GM12878 (cell line): ENCODE measurements at places on chromosomes 1 and 21. TPM values are rescaled to one million over a fixed set of nuclear protein-coding genes. Genes with fewer than 3 reads are reported as not detected.

DNA sequence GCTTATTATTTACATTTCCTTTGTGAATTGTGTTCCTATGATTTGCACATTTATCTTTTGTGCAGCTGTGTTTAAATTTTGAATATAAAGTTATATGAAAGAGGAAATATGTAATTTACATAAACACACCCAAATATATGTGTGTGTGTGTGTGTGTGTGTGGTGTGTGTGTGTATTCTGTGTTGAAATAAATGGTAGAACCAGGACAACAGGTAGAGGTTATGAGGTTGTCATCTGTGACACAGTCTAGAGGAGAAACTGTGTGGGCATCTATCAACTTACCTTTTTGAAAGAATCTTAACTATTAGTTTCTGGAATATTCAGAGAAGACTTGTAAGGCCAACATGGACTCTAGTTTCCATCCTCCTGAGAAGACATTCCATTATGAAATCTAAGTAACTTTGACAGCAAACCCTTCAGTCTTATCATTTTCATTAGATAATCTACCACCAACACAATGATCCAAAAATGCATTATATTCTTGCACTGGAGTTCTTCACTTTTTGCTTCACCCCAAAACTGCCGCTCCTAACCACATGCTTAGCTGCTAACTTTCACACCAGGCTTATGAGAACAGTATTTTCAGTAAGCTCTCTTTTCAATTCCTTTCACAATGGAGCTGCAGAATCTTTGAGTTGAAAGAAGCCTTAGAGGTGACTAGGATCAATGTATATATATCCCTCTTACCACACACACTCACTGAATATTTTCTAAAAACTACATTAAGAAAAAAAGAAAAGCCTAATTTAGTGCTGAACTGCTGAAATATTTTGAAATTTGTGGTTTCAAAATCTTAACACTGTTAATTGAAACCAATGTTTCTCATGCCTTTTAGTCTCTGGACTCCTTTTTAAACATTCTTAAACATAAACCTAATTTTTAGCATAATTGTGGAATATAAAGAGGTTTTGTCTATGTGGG lies 21.8 kb downstream of the PTPRC start:
- DNase-seq, result no peak

DNA sequence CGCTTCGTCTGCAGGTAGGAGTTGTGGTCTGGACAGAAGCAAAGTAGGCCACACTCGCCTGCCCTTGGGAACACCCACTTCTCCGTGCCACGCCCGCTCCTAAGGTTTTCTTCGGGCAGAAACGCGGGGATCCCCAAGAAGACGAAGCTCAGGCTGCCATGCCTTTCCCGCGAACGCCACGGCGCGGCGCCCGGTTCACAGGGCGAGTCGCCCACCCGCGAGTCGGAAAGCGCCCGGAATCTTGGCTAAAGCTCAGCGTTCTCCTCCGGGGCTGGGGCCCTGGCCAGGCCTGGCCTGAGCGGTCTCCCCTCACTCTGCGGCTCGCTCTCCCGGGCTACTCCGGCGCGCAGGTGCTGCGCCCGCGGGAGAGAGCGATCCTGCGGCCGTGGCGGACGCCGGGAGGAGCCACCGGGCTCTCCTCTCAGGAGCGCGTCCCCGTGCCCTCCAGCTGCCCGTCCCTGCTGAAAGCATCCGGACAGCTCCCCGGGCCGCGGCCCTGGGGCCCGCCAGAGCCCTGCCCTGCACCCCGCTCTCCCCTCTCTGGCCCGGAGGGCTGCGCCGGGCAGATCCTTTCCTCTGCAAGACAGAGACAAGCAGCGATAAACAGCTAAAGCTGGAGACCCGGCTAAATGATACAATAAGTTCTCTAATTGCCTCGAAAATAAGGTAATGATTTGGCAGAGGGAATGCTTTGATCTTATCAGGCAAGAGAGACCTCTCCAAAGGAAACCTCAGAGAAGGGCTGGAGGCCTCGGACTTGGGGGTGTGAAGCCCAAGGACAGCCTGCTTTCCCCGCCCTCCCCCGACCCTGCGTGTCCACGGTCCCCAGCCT lies 6.7 kb upstream of the WNT2B start:
- DNase-seq, result no peak

DNA sequence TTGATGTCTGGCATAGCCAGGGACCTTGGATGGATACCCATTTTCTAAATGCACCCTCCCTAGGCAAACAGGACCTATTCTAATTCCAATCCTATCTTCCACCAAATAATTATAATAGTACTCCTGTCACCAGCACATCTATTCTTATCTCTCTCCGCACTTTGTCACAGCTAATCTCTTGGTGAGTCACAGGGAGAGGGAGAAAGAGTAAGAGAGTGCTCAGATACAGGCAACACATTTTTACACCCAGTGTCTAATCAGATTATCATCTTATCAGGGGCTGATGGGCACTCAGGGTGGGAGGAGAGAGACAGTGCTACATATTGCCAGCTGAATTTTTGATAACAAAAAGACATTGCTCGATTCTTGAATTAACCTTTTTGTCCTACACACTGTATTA lies 275.0 kb upstream of the BEND5 start:
- no peak for DNase-seq

GRCh38 chr21:32976791-32977190 lies 48.9 kb upstream of the OLIG2 start:
- DNase-seq, result no peak

GRCh38 chr1:41243079-41243385 lies 926 bp upstream of the SCMH1 start:
- DNase-seq, result no peak

DNA sequence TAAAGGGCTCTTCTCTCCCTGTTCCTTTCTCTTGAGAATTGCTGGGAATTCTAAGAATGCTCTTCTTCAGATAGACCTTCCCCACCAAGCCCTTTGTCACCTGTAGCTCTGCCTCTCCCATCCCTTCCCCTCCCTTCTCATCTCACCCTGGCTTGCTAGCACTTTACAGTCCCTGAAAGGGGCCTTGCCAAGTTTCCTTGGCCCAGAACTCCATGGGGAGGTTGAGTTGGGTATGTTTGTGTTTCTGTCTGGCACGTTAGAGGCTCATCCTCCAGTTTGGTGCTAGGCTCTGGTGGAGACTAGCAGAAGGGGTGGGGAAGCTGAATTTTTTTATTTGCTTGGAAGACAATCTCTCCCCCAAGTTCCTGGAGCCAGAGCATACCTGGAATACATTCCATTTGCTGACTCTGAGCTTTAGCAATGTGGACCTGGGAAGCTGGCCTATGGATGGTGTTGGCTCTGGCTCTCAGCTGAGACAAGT lies 4.9 kb downstream of the CGN start:
- no peak for DNase-seq

GRCh38 chr1:203136409-203137042 lies 9.0 kb downstream of the ADORA1 start:
- DNase-seq, result no peak

DNA sequence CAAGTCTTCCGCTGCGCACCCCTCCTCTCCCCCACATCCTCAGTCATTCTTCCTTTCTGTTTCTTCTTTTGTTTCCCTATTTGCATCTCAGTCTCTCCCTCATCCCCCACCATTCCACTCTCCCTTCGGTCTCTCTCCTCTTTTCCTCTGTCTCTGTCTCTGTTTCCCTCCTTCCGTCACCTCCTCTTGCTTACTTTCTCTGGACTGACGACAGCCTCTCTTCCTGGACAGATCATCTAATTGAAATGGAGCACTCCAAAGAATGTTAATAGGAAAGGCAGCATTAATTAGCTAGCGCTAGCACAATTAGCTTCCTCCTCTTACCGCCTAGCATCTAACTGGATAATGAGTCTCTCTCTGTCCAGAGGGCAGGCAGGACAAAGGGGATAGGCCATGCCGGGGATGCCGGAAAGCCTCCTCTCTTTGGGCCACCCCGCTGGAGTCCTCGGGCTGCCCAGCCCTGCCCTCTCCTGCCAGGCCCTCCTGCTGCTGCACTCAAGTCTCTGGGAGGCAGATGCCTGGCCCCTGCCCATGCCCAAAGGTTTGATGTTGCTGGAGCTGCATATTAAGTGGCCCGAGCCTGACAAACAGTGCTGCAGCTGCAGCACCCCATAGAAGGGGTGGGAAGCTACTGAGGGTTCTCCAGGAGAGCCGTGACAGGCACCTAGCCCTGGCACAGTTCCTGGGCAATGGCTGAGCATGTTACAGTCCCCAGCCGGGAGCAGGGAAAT lies 20.8 kb downstream of the DISP3 start:
- DNase-seq, result no peak

- no peak for DNase-seq
Observed at GRCh38 chr1:3896396-3897000, 3.6 kb downstream of the C1orf174 start.

DNA sequence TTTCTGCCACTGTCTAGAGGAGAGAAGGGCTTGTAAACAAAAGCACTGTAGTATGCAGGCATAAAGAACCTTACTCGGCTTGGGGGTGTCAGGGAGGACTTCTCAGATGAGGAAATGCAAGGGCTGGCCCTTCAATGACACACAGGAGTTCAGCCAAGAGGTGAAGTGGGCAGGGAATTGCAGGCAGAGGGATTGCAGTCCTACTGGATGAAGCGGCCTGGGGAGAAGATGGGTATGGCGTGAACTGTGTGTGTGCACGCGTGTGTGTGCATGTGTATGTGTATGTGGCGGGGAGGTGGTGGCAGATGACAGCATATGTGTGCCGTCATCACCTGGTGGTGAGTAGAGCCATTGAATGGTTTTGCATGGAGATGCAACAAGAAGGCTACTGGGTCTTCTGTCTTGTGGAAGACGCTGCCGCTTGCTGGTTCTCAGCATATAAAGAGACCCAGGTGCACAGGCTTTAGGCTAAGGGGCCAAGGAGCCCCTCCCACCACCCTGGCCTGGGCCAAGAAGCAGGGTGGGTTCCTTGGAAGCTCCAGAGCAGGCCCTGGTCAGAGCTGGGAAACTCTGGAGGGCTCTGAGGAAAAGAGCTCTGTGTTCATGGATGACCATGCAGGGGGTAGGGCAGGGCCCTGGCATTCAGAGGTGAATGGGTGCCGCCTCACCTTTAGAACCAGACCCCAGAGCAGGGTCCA lies 4.1 kb upstream of the EPS8L3 start:
- no peak for DNase-seq

DNA sequence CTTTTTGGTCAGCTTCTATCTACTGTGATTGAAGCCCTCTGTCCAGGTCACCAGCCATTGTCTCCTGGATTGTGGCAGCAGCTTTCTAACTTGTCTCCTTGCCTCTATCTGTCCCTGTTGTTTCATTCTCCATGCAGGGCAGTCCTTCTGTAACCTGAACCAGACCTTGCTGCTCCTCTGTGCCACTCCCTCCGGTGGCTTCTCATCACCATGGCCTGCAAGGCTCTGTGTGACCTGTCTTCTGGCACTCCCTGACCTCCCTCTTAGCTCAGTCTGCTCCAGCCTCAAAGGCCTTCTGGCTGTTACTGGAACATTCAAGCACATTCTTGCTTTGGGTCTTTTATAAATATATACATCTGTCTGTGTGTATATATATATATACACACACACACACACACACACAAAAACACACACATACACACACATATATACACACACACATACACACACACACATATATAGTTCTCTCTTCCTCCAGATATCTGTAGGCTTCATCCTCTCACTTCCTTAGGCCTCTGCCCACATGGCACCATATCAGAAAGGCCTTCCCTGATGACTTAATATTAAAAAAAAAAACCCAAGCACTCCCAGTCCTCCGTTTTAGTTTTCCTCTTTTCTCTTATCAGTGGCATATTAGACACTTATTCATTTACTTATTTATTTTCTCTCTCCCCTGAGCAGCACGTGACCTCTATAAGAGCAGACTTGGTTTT lies 21.2 kb upstream of the JUN start:
- no peak for DNase-seq

DNA sequence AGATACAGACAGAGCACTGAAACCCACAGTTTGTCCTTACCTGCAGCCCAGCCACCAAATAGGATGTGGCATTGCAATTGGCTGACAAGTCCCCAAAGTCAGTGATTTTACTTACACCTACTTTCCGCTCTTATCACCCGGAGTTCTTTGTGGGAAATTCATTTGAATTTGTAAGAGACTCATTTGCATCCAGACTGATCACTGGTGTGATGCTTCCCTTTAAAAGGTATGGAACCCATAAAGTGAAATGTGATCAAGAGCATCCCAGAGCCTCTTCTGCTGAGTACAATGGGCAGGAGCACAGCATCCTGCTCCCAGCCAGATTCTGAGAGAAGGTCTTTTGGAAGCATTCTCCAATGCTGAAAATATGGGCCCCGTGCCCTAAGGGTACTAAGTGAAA lies 161.4 kb downstream of the DAB1 start:
- DNase-seq, result no peak

DNA sequence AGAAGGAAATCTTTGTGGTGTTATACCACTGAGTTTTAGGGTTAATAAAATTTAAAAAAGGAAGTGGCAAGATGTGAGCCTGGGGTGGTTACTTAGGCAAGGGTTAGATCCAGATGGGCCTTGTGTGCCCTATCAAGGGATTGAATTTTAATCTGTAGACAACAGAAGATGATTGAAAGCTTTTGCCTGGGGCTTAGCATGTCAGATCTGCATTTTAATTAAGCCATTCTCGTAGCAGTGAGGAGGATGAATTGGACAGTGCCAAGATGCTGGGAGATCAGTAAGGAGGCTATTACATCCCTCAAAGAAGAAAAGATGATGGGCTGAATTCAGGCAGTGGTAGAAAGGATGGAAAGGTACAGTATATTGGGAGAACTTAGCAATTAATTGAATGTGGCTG lies 42.3 kb downstream of the HMGB4 start:
- DNase-seq, result no peak

- DNase-seq, result no peak
Observed at GRCh38 chr1:33949570-33949969, 85.7 kb downstream of the HMGB4 start.

GRCh38 chr1:6093071-6093470 lies 47.4 kb downstream of the KCNAB2 start:
- DNase-seq, result no peak

DNA sequence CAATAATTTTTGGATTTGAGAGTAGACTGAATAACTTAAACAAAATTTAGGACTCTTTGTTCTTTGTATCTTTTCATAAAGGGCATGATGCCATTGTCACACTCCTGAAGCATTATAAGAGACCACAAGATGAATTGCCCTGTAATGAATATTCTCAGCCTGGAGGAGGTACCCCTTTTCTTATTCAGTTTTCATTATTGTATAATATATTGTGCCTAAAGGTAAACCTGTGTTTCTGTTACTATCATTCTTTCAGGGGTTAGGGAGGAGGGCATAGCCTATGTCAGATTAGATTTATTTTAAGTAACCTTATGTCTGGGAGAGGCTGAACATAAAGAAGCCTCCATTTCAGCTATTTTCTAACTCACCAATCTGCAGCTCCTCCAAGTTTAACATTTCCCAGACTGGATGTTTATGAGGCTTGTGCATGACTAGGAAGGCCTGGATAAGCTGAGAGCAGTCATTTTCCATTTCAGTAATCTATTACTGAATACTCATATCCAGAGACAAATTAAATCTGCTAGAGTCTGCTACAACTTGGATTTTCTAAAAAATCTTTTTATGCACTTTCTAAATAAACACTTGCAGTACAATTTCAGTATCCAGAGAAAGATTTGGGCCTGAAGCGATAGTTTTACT lies 132.1 kb downstream of the TNNI3K start:
- DNase-seq, result no peak

GRCh38 chr1:52237430-52237829 lies 95.5 kb downstream of the ZFYVE9 start:
- no peak for DNase-seq

GRCh38 chr1:9455487-9456234 lies 83.6 kb upstream of the SLC25A33 start:
- DNase-seq, result no peak

GRCh38 chr1:232883992-232884661 lies 66.3 kb upstream of the NTPCR start:
- DNase-seq, result no peak

The HENMT1 gene
- total RNA-seq, result 6.0 and 8.3 TPM in 2 replicates

The TAGLN2 gene
- 340 and 350 TPM in 2 replicates for total RNA-seq

The CRYBG2 gene
- 0.03 TPM in 1 of 2 replicates, not detected in the other for total RNA-seq

The LY9 gene
- 8.9 and 11.0 TPM in 2 replicates for total RNA-seq

The TNFSF18 gene
- not detected in 2 replicates for total RNA-seq

The OR2L8 gene
- not detected in 2 replicates for total RNA-seq

The PRAMEF26 gene
- total RNA-seq, result not detected in 2 replicates
